Natural killer cell (primary cell): ENCODE measurements at places on chromosomes 12 and 14.
A peak's percentile ranks its signal among the peaks of the same experiment; 100 is the strongest.

DNA sequence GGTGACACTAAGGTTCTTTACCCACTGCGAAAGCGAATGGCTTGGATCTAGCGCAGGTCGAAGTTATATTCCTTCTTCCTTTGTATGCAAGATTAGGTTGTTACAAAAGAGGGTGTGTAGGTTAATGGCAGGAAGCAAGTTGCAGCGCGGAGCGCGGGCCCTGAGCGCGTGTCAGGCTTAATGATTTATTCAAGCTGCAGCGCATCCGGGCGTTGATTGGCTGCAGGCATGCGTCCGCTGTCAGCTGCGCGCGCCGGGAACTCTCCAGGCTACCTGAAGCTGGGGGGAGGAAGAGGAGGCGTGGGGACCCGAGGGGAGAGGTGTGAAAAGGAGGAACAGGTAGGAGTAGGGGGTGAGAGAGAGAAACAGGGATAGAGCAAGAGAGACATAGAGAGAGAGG, 7.4 kb downstream of the ASCL1 start:
- DNase-seq, result peak; percentile 18

DNA sequence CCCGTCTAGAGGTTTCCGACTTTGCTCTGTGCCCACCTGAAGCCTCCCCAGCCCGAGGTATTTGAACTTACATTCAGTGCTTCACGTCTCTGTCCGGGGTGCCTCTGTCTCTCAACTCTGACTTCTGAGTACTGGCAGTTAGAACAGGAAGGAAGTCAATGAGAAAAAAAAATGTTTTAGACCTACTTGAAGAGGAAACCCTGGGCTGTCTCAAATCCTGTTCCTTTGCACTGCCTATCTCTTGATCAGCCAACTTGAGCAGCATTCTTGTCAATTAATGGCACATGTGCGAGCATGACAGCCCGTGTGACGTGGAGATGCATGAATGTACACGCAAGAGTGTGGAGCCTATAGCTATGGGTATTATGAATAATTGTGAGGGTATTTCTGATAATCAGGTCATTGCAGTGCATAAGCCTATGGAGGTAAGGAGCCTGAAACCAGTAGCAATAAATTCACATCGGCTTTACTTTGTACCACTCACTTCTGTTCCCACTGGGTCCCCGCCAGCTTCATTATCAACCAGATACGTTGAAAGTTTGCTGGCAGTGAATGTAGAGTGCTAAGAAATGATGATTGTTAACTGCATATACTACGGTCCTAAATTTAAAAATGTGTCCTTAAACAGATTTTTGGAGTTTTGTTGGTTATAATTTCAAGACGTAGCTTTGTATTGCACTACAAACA, at the start of gene ARHGDIB:
TSS of gene ARHGDIB (minus strand) at position 136 of the 687 bp plus-strand sequence. CDS start 10,889 bp downstream, outside the sequence.
- DNase-seq, result peak; percentile 96

DNA sequence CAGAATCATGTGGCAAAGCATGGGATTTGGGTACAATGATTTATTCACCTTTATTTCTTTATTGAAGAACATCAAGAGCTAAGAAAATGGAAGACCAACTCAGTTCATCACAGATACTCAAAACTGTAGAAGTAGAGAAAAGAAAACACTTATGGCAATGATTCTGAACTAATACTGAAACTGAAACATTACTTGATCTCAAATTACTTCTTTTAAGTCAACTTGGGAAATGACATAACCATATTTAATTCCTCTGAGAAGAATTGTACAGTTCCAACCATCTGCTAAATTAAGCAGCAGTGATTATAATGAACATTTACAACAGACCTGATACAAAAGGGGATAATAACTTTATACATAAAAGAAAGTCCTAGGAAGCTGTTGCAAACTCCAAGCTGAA, 466.5 kb downstream of the TMTC2 start:
- no peak for DNase-seq

GRCh38 chr12:93884794-93885460, 207.8 kb downstream of the CRADD start:
- no peak for DNase-seq

GRCh38 chr12:121003650-121004049, 12.6 kb downstream of the C12orf43 start:
- no peak for DNase-seq

- no peak for DNase-seq
Observed at GRCh38 chr12:57875753-57876547, 29.4 kb upstream of the CTDSP2 start.

DNA sequence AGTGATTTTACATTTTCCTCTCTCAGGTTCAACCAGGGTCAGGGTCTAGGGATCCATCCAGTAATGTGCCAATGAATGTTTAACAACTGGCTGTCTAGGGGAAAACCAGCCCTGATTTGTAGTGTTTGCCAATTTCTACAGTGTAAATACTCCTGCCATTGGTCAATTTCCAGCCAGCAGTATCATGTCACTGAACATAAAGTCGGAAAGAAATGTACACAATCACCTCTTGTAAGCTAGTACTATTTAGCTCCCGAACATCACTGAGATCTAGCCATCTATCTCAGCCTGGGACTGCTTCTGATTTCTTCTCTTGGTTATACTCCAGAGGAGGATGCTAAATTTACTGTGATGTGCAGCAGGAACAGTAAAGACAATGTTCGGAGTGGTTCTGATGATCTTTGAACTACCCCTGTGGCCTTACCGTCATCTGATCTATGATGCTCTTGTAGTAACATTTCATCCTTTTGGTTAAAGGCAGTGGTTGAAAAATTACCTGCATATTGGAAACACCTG, 36.7 kb upstream of the EGLN3 start:
- no peak for DNase-seq

GRCh38 chr12:105961821-105962671, 176.7 kb downstream of the NUAK1 start:
- DNase-seq, result no peak
